NCI-H1436 treated with DMSO at 0.1 percent for 48 hours (cell line): ENCODE measurements at places on chromosomes 5 and 9.

- DNase-seq, result no peak
These were observed 35.8 kb downstream of the HACD4 start for GRCh38 chr9:20995616-20996015.

GRCh38 chr5:1801222-1801966, at the start of gene NDUFS6:
Gene NDUFS6, plus strand, starts transcription at chr5:1801407. Its CDS starts 11 bp downstream, at chr5:1801418.
- no peak for DNase-seq

- no peak for DNase-seq
These were observed 288.8 kb upstream of the ADAMTSL1 start for GRCh38 chr9:18185196-18185595.

DNA sequence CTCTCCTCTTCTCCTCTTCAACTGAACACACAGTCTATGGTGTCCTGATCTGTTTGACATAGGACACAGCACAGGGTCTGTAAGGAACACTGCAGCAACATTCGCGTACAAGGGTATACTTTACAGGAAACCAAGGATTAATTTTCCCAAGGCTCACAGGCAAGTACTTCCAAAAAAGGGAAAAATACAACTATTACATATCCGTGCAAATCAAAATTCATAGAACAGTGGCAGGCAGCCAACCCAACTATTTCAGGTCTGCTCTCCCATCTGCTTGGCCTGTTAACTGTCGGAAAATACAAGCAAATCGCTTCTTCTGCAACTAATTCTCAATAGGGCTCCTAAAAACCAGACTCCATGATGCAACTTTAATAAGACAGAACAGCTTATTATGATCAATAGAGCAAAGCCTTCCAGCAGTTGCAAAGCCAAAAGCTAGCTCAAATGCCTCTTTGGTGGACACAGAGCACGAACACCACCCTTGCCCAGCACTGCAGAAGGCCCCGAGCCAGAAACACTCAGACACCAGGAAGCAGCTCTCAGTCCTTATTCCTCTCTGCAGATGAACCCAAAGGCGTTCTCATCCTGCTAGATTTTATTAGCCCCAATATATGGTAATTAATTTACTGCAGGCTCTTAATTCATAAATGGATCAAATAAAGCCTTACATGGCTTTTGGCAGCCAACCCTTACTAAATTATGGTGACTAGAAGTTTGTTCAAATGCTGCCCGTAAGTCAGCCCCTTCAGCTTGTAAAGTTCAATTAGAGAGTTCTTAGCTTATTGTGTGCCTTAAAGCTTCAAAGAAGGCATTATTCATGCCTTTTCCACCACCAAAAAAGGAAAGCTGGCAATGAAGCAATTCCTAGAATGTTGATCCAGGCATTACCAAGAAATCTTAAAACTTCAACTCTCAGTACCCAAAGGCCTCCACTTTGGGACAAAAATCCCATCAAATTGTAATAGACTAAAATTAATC, 68.8 kb downstream of the ZNF608 start:
- no peak for DNase-seq

GRCh38 chr5:94969174-94969573, 315.7 kb downstream of the MCTP1 start:
- no peak for DNase-seq
